ENCODE measurements at places on chromosomes 16 and 17.

DNA sequence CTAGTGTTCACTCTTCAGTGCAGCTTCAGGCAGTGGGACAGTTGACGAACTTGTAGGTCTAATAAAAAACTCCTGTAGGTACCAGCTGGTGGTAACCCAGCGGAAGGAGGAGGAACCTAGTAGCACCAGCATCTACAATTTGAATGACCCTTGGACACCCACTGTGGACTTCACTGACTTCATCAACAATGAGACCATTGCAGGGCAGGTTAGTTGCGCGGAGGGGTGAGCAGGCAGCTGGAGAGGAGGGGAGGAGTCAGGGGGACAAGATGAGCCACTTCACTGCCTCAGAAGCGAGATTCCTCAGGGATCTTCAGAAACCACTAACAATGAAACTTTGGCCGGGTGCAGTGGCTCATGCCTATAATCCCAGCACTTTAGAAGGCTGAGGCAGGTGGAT is 22.3 kb downstream of the AOC3 start:
- no peaks in the 10 kb centered on the region for H3K27me3 ChIP-seq
- no peaks in the 10 kb centered on the region for H3K4me1 ChIP-seq
- DNase-seq = no peak
- H3K4me3 ChIP-seq = no peak overlapping the region
- no peak overlapping the region for H3K27ac ChIP-seq

- no peak for DNase-seq
- H3K4me1 ChIP-seq = no peaks in the 10 kb centered on the region
- no peak overlapping the region for H3K4me3 ChIP-seq
- no peaks in the 10 kb centered on the region for H3K27me3 ChIP-seq
- H3K27ac ChIP-seq = no peak overlapping the region
Observed at GRCh38 chr16:12348733-12349704, 372.5 kb downstream of the SNX29 start.

- no peaks in the 10 kb centered on the region for H3K36me3 ChIP-seq
- no peak overlapping the region for H3K4me3 ChIP-seq
- no peaks in the 10 kb centered on the region for H3K4me1 ChIP-seq
- no peak for DNase-seq
- no peaks in the 10 kb centered on the region for H3K27me3 ChIP-seq
Observed at GRCh38 chr16:88911136-88911945, 44.9 kb upstream of the PABPN1L start.

DNA sequence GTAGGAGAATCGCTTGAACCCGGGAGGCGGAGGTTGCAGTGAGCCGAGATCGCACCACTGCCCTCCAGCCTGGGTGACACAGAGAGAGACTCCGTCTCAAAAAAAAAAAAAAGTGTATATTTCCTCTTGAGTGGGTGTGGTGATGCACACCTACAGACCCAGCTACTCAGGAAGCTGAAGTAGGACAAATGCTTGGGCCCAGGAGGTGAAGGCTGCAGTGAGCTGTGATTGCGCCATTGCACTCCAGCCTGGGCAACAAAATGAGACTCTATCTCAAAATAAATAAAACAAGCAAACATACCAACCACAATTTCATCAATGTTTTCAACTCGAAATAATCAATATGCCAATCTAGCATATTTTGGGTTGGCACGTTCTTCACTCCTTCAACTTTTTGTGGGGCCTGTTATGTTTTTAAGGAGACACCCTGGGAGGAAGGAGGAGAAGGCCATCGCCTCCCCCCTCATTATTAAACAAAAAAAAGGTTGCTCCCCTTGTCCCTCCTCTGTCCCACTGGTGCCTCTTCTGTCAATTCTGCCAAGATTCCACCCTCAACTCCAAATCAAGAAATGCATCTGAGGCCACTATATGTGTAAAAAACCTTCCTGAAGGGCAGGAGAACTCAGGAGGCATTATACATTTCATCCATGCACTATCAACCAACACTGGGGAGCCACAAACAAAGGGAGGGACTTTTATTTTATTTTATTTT is 52.4 kb upstream of the ATF7IP2 start:
- no peak overlapping the region for H3K4me3 ChIP-seq
- H3K27me3 ChIP-seq = no peaks in the 10 kb centered on the region
- H3K36me3 ChIP-seq = no peaks in the 10 kb centered on the region
- no peak overlapping the region for H3K27ac ChIP-seq

GRCh38 chr17:77349976-77350830 is 209.4 kb downstream of the SEC14L1 start:
- H3K27ac ChIP-seq = peak overlapping the region; percentile 89
- no peaks in the 10 kb centered on the region for H3K36me3 ChIP-seq
- DNase-seq = no peak
- H3K4me3 ChIP-seq = no peak overlapping the region

DNA sequence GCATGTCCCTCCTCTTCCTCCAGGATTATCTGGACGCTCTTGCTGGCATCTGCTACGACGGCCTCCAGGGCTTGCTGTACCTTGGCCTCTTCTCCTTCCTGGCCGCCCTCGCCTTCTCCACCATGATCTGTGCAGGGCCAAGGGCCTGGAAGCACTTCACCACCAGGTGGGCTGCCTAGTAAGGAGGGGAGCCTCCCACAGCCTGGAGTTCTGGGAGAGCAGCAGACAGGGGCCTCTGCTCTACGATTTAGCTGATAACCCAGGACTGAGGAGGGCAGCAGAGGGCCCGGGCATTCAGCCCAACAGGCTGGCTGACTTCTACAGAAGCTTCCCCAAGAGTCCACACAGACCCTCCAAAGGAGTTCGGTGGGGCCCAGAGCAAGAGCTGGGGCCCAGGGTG is 21.8 kb upstream of the DNAI2 start:
- DNase-seq = no peak
- H3K27me3 ChIP-seq = no peaks in the 10 kb centered on the region
- no peaks in the 10 kb centered on the region for H3K4me1 ChIP-seq
- no peak overlapping the region for H3K27ac ChIP-seq
- no peaks in the 10 kb centered on the region for H3K36me3 ChIP-seq
- no peak overlapping the region for H3K4me3 ChIP-seq

- peaks cover 5% of the 10 kb centered on the region for H3K27me3 ChIP-seq
- DNase-seq = no peak
- peaks cover 12% of the 10 kb centered on the region for H3K4me1 ChIP-seq
- peak overlapping the region; percentile 69 for H3K4me3 ChIP-seq
Observed at GRCh38 chr16:58464047-58464915, 35.7 kb upstream of the NDRG4 start.

All from breast epithelium (tissue), 4 donors.